Activated CD8-positive, alpha-beta T cell treated with anti-CD3 and anti-CD28 coated beads, Interleukin-2, amount 10 ng/mL, durations not matched to agents 7 days and 5 days (primary cell): ENCODE measurements at places on chromosomes 16 and 17.

GRCh38 chr16:53625221-53625620 is 78.4 kb downstream of the RPGRIP1L start:
- no peak for DNase-seq

GRCh38 chr17:6374761-6375312 is 60.1 kb downstream of the AIPL1 start:
- peak; percentile 40 for DNase-seq

GRCh38 chr17:81995463-81996231 is 18.2 kb downstream of the ASPSCR1 start:
- no peak for DNase-seq

DNA sequence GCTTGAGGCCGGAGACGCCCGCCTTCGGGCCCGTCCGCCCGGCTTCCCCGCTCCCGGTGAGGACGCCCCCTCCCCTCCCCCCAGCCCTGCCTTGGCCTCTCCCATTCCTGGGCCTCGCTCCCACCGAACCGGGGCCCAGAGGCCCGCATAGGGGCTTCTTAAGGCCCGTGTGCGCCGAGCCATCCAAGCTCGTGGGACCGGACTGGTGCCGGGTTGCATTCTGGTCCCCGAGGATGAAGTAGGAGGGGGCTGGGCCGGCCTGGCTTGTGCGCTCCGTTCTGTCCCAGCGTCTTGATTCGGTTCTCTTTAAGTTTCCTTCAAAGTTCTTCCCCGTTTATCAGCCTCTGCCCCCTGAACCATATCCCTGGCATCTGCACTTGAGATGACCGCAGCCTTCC is 488 bp downstream of the SENP3 start:
- DNase-seq, result peak; percentile 38

GRCh38 chr16:72203401-72203800 is 31.4 kb upstream of the PMFBP1 start:
- peak; percentile 71 for DNase-seq

- no peak for DNase-seq
Measured at GRCh38 chr17:36722903-36723263, 121.5 kb downstream of the MRM1 start.

GRCh38 chr17:80460429-80460834 is 16.0 kb downstream of the NPTX1 start:
- no peak for DNase-seq

GRCh38 chr17:67974598-67975066 is 21.6 kb downstream of the C17orf58 start:
- DNase-seq, result no peak

GRCh38 chr17:17837966-17838962 is 1.5 kb upstream of the SREBF1 start:
- DNase-seq, result no peak

- DNase-seq, result peak; percentile 34
Measured at GRCh38 chr17:35740997-35741931, 9.8 kb downstream of the RASL10B start.

- DNase-seq, result no peak
Measured at GRCh38 chr17:61492759-61493526, 40.7 kb downstream of the TBX4 start.

DNA sequence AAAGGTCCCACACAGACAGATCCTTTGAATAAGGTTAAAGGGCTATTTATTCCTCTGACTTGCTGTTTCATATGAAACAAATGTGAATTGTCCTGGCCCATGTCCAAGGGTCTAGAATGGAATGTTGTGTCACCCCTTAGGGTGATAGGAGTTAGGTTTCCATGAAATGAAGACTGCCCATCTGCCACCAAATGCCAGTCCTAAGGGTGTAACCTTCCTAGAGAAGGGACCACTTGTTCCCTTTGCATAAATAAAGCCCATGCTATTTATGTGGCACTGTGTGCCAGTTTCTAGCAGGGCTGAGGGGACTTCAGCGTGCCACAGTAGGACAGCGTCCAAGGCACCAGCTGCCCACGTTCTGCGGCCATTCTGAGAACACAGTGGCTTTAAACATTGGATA is 171.3 kb downstream of the ABCA8 start:
- no peak for DNase-seq

DNA sequence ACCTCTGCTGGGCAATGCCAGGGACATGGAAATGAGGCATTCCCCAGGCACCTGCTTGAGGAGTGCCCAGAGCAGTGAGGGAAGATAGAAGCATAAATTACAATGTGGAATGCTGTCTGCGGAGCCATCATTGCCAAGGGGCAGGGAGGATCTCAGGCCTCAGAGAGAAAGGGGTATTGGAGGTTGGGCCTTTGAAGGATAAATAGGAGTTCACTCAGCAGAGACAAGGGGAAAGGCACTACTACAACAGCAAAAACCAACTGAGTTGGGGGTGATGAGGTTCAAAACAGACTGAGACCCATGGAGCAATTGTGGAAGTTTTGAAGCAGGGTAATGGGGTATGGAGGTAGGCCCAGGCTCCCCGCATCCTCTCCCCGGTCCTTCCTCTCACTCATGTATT is 32.8 kb downstream of the SREBF1 start:
- DNase-seq, result no peak

- DNase-seq, result no peak
Measured at GRCh38 chr16:67927131-67927941, 4.3 kb downstream of the CTRL start.

DNA sequence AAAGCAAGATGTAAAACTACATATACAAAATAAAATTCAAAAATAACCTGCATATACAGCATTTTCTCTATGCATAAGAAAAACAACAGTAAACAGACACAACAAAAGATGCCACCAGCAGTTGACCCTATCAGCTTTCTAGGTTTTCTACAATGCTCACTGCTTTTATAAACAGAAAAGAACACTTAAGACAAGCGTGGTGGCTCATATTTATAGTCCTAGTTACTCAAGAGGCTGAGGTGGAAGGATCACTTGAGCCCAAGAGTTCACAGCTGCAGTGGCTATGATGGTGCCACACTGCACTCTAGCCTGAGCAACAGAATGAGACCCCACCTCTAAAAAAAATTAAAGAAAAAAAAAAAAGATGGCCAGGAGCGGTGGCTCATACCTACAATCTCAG is 46.5 kb upstream of the ATP2A3 start:
- DNase-seq, result no peak

DNA sequence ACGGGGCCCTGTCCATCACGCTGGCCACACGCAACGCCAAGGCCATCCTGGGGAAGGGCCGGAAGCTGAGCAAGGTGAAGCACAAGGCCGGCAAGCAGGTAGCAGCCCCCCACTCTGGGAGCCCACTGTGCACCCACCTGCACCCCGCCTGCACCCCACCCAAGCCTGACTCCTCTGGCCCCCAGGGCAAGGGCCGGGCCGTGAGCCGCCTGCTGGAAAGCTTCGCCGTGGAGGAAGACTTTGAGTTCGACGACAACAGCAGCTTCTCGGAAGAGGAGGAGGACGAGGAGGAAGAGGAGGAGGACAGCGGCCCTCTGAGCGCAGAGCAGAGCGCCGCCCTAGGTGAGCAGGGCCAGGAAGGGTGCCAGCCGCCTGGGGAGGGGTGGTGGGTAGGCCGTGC is 54.0 kb downstream of the ACTG1 start:
- no peak for DNase-seq

DNA sequence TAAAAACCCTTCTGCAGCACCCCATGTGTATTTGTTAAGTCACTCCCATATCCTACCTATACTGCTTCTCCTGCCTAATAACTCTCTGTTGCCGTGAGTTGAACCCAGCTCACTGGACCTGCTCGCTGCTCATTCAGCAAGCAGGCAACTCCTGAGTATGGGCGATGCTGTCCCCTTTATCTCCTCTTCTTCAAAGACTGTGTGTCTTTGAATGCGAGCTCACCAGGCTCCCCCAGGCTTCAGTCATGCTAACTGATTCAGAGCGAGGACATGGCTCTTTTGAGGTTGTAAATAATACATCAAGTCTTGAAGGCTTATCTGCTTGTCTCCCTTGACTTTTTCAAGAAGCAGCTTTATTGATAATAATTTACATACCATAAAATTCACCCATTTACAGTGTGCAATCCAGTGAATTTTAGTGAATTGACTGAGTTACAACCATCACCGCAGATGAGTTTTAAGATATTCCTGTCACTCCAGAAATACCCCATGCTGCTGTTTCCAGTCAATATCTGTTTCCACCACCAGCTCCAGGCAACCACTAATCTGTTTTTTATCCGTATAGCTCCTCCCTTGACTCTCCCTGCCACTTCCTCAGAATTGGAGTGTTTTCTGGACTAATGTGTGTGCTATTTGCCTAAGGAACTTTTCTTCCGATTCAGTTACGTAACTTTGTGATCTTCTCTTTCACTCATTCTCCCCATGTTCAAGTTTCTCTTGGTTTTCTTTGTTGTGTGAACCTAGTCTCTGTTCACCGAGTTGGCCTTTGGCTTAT is 132.2 kb downstream of the SPECC1 start:
- DNase-seq, result no peak

GRCh38 chr17:7048968-7049367 is 5.1 kb upstream of the SLC16A11 start:
- DNase-seq, result no peak

- DNase-seq, result no peak
Measured at GRCh38 chr17:75842411-75842810, 1.8 kb downstream of the UNC13D start.

DNA sequence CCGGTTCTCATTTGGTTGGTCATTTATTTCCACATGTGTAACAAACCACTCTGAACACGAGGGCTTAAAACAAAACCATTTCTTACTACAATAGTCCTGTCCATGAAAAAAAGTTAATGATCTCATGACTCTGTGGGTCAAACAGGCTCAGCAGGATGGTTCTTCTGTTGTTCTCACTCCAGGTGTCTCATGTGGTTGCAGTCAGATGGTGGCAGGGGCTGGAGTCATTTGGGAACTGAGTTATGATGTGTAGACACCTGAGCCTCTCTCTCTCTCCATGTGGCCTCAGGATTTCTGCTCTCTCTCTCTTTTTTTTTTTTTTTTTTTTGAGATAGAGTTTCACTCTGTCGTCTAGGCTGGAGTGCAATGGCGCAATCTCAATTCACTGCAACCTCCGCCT is 55.4 kb downstream of the RTN4RL1 start:
- DNase-seq, result no peak

- no peak for DNase-seq
Measured at GRCh38 chr16:24890746-24891145, 45.0 kb downstream of the SLC5A11 start.

DNA sequence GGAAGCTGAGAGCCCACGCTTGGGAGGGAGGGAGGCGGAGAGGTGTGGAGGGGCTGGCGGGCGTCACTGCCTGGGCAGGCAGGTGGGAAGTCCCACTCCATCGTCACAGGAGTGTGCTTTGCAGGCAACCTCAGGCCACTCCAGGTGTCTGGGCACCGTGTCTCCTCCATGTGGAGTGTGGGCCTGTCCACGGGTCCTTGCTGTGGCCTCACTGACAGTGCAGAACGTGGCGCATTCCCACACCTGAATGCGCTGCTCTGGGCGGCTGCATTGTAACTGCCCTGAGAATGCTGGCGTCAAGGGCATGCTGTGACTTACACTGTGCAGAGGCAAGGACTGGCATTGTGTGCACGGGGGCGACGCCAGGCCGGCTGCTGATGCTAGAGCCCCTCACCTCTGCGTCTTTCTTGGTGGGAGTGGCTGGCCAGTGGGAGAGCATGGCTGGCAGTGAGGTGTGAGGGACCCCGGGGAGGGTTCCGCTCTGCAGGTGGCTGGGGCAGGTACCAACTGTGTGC is 66.4 kb downstream of the BANP start:
- DNase-seq, result no peak

- no peak for DNase-seq
Measured at GRCh38 chr17:73156887-73157520, 7.8 kb upstream of the SSTR2 start.

DNA sequence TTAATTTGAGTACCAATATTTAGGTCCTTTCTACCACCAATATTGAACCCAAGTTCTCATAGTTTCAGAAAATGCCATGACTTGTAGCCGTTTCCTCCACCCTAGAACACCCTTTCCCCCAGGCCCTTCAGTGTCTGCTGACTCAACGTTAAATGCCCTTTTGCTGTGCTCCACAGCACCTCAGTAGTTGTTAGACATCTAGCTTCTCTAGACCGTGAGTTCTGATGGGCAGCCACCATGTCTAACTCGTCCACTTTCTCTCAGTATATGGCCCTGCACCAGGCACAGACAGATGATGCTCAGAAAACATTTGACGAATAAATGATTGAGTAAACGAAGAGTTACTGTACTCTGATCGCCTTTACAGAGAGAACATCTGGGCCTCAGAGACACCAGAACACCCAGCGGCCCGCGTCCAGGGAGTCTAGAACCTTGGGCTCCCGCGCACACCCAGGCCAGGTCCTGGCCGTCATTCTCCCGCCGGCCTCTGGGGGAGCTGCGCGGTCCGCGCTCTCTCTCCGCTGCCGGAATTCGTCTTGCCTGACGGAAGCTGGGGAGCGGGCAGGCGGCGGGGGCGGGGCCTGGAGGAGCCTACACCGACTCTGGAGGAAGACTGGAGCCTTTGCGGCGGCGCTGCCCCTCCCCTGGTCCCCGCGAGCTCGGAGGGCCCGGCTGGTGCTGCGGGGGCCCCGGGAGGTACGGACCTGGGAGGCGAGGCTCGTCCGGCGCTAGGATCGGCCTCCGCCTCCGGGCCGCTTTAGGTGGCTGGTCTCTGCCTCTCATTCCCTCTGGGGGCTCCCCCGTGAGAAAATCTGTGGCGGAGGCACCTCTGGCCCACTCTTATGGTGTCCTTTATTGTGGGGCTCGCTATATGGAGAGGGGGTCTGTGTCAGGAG is at the start of gene NKIRAS2:
NKIRAS2 (plus strand) TSS at position 582 of the 896 bp plus-strand sequence. CDS start 1,488 bp downstream, outside the sequence.
- DNase-seq, result peak; percentile 95

DNA sequence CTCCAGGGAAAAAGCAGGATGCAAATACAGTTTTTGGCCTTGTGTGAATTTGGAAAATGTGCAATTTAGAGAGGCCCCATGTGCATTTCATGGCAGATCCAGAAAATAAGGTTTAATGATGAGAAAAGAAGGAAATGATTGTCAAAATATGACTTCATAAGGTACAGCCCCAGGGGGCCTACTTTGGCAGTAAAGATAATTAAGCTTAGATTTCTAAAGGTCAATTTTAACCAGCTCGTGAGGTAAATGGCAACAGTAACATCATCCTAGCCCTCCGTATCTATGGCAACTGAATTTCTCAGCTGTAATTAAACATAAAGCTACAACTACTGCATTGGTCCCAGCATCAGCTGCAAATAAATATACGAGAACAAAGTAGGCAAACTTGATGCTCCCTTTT is 30.0 kb upstream of the PRSS54 start:
- no peak for DNase-seq

- DNase-seq, result no peak
Measured at GRCh38 chr17:9878786-9879525, 26.1 kb downstream of the RCVRN start.

- no peak for DNase-seq
Measured at GRCh38 chr16:79098907-79099306, 501.6 kb downstream of the MAF start.
